Activated T-helper 1 cell treated with anti-CD3 and anti-CD28 coated beads, Interleukin-2, amount 50 U/mL, for 16 hours (primary cell): ENCODE measurements at places on chromosomes 2 and 18.

DNA sequence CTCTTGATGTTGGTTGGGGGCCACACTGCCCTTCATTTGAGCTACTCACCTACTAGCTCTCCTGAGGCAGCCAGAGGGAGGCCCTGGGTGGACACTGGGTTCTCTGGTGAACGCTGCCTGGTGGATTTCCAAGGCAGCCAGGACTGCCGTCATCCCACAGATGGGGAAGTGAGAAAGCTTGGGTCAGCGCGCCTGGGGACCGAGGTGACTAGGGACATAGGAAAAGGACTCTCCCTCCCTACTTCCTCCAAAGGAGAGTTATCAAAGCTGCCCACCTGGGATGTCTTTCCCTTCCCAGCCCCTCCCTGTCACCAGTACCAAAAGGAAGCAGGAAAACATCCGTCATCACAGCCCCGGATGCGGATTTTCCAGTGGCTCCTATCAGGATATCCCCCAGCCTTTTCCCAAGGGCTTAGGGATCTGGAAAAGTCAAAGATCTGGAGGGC, 3.8 kb upstream of the SEMA4C start:
- DNase-seq, result no peak

- no peak for DNase-seq
Measured at GRCh38 chr2:168198476-168199207, 48.8 kb downstream of the STK39 start.

- DNase-seq, result peak; percentile 33
Measured at GRCh38 chr18:23970161-23971096, 44.1 kb upstream of the TTC39C start.

- DNase-seq, result no peak
Measured at GRCh38 chr18:13270279-13270855, 51.8 kb downstream of the LDLRAD4 start.

DNA sequence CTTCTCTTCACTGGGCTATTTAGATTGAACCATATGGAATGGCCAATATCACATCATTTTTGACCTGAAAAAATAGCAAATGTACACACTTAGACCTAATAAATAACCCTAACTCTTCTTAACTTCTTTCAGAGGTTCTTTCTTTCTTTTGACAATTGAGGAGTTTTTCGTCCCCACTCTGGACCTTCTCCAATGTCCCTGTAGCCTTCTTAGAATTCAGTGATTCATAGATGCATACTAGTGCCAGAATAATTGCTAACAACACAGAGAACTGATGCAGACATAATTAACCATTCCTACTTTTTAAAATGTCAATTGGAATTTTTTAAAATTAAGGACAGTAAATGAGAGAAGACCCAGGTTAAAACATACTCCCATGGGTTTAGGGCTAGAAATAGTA, 20.0 kb downstream of the DAPL1 start:
- DNase-seq, result no peak

GRCh38 chr2:239768907-239769553, 256.1 kb downstream of the NDUFA10 start:
- no peak for DNase-seq

DNA sequence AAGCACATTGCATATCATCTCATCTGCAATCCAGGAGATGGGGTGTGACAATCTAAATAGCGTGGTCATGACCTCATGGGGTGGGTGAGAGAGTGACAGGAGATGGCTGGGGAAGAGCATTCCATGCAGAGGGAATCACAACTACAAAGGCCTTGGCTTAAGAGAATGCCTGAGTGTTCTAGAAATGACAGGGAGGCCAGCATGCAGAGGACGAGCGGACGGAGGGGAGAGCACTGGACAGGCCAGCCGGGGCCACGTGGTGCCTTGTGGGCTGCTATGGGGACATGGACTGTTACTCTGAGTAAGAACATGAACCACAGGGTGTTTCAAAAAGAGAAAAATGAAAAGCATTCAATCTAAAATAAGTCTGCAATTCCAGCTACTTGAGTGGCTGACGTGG, 117.9 kb upstream of the ODC1 start:
- no peak for DNase-seq

- DNase-seq, result no peak
Measured at GRCh38 chr2:219514196-219514761, at the start of gene ASIC4. Gene ASIC4, plus strand, starts transcription at chr2:219514482. Its CDS starts 243 bp downstream, at chr2:219514725.

DNA sequence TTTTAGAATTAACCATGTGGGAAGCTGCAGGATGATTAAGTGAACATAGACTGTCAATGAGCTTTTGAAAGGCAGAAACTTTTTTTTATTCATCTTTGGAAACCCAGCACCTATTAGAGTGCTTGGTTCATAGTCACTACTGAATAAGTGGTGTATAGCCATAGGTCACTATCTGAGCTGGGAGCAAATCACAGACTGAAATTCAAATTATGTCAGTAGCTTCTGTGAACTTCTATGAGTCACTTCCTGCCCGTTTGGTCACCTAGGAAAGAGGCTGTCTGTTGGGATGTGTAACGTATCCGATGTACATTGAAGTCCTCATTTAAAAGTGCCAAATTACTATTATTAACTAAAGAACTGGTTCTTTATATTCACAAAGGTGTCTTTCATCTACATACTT, 20.5 kb upstream of the SLC40A1 start:
- no peak for DNase-seq

- no peak for DNase-seq
Measured at GRCh38 chr2:100043891-100044255, 98.5 kb downstream of the AFF3 start.

DNA sequence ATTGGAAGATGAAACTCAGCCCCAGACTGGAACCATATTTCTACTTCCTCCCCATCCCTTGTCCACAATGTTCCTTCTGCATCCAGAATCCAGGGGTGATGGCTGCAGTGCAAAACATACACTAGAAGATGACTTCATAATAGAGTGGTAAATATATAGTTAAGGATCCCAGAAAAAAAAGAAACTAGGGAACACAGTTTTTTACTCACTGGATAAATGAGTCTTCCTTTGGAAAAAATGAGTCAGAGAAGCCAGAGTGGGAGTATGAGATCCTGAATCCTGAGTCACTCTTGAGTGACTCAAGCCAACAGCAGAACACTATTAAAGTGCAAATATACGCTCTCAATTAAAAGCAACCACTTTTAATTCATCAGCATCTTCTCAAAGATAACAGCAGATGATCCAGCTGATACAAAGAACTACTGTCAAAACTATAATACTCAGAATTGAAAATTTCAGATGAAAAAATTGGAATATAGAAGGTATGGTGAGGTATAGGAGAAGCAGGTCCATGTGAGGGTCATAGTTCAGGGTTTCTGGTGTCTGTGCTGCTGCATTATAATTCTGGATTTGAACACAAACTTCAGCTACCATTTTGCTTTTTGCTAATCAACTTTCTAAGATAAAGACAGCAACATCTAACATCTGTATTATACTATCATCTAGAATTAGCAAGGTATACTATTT, 987.2 kb upstream of the CDH2 start:
- DNase-seq, result no peak

DNA sequence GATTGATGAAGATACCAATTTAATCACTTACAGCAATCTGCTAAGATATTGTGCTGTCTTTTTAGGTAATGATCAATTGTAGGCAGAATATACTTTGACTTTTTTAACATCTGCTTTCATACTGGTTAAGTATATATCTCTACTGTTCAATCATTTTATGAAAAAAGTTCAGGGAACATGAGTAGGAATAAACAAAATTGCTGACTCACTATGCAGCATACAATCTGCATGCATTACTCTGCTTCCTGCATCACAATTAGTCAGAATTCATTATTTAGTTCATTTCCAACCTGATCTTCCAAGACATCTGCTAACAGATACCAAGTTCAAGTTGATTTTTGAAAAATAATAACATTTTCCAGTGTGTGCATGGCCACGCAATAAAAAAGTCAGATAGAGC, 1430.4 kb upstream of the LRRTM1 start:
- no peak for DNase-seq

DNA sequence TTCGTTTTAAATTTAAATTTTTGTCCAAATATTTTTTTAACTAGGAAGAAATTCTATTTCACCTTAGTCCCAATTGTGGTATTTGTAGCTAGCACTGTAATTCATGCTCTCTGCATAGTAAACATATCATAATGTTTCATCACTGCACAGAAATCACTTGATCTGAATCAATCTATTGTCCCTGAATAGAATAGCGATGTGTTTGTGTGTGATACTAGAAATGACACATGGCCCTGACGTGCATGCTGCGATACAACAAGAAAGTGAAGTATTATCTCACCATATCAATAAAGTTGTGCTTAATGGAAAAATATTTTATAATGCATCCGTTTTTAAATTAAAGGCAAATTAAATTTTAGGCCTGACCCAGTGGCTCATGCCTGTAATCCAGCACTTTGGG, 10.0 kb downstream of the TTL start:
- DNase-seq, result no peak

DNA sequence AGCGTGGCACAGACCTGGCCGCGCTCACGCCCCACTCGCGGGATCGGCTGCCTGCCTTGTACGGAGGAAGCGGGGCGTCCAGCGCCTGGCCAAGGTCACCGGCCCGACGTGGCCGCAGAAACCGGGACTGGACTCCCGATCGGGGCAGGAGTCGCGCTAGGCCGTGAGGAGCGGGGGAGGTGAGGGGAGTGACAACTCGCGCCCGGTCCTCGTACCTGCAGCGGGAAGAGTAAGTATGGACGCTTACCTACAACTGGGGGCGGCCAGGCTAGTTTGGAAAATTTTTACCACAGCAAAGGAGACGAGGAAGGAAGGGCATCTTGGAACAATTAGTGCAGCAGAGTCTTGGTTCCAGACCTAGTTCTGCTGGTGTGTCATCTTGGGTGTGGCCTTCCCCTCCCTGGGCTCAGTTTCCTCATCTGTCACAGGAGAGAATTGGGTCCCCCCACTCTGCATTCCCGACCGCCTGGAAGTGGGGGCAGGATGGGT, 693 bp downstream of the UBE2F start:
- DNase-seq, result no peak

DNA sequence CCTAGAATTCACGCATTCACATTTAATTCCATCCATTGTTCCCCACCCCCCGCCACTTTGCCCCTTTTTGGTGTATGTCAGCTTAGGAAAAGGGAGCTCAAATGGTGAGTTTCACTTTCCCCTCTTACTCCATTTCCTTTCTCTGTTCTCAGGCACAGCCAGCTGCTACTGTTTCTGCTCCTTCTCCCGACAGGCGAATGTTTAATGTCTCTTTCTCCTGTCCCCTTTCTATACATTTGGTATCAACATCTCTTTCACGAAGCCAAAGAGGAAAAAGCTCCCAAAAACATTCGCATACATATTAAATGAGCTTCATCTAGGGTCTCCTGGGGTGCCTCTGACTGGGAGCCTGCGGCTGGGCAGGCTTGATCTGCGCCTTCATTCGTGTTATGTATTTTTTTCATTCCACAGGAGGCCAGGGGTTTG, 124.2 kb upstream of the SATB2 start:
- DNase-seq, result no peak

- no peak for DNase-seq
Measured at GRCh38 chr2:120241684-120242083, 11.0 kb upstream of the RALB start.

GRCh38 chr2:183224948-183225347, 100.7 kb downstream of the NUP35 start:
- no peak for DNase-seq

DNA sequence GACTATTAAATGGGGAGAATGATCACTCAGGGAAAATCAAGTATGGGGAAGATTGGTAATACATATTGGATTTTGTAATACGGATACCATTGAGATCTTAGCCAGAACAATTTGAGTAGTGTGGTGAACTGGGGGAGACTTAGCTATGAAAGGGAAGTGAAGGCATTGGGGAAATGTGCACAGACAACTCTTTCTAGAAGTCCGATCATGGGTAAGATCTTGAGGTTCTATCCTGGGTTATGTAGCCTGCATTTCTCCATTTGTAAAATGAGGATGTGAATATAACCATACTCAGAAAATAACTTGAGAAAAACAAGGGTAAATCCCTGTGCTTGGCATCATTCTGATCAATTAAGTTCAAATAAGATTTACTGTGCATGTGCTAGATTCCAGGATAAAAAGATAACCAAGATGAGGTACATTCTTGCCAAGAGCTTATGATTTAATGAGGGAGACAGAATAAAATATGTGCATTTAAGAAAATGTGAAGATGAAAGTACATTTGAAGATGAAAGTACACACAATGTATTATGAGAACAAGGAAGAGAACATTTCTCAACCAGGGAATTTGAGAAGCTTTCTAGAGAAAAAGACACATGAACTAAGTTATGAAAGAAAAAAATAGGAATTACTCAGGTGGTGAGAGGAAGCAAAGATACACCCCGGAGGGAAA, 49.5 kb downstream of the SLC40A1 start:
- no peak for DNase-seq

DNA sequence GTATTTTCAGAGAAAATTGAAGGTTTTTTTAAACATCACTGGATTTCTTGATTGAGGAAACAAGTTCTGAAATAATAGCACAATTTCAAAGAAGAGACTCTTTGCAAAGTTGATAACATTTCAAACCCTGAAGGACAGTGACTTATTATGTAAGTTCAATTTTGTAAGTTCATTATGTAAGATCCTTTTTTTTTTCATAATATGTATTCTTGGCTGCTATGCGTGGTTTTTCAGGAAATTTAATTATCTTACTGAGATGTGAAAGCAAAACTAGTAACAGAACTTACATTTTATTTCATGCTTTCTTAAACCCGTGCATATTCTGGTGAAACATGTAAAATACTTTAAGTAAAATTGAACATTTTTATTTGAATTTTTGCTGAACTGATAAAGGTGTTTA, 65.4 kb downstream of the RIF1 start:
- DNase-seq, result no peak

DNA sequence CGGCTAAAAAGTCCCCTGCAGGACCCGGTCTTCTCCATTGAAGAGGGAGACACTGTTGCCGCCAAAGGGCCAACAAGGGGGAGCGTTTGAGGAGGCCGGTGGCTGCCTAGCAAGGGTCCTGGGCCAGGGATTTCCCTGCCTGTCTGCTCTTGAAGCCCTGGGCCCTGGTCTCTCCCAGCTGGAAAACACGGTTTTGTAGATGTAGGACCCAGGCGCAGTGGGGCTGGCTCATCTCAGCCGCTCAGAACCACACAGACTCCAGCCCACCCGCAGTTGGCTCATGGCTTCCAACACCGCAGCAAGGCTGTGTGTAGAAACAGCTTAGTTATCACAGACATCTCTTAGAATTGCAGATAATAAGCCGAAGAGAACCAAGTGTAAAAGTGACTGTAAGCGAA, 57.1 kb upstream of the TWIST2 start:
- DNase-seq, result no peak

GRCh38 chr18:65788373-65788772, 37.6 kb downstream of the CDH7 start:
- DNase-seq, result no peak

DNA sequence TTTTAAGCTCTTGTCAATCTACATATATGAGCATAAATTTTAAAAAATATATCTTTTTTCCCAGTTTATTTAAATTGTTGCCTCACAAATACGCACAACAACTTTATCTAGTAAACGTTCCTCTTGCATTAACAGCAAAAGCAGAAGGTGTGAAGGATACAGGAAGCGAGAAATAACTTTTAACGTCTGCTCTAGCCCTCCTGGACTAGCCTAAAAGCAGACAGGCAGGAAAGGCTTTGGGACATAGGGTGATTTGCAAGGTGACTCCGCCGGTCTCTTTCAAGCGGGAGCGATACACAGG, 434 bp upstream of the DUSP19 start:
- no peak for DNase-seq
